ENCODE measurements at places on chromosomes 2 and 18.
A peak's percentile ranks its signal among the peaks of the same experiment; 100 is the strongest.

DNA sequence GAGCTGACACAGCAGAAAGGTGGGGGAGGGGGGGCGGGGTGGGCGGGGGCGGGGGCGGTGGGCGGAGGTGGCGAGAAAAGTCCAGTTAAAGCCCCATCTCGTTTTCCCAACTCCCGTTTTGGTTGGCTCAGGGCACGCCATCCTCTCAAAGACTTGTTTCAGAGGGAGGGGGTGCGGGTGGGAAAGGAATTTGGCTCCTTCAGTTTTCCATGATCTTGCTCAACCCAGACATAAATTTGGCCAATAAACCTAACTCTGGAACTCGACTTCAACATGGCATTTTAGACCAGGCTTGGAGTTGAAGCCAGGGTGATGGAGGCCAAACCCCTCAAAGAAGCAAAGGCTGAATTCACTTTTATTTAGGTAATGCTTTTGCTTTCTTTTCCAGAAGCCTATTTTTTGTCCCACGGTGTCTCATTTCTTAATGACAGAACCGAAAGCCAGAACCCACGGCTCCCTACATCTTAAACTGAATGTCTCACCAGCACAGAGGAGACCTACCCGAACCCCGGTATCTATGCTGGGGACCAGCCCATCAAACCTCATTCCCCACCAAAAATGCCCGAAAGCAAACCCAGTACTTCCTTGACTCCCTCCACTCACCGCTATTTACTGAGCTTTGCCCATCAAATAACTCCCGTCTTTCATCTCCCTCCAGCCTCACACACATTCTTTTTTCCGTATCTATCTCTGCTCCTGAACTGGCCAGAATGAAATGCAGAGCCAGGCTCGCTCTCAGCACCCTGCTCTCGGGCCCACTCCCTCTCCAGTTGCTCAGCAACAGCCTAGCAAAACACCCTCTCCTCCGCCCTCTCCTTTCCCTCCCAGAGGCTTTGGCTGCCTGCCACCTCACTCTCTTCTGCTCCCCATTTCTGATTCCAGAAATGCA lies 4.3 kb downstream of the IGFBP5 start:
- peak; percentile 76 for DNase-seq

- no peak for DNase-seq
Measured at GRCh38 chr2:3319745-3320566, 57.7 kb downstream of the EIPR1 start.

GRCh38 chr2:198749364-198749763 lies 708.4 kb downstream of the SATB2 start:
- DNase-seq = no peak

GRCh38 chr2:13141315-13141714 lies 424.6 kb downstream of the TRIB2 start:
- no peak for DNase-seq

DNA sequence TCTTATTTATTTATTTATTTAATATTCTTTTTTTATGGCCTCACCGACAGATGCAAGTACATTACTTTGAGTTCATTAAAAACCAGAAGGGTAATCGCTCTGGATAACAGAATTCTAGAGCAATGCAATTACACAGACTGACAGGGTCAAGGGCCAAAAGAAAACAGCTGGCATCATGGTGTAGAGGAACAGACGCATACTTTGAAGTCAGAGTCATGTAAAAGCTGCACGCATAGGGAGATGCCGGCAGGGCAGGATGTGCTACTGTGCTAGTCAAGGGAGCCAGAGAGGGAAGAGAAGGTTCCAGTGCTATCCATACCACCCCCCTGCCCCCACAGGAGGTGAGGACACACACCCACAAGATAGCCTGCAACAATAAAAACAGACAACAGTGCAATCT lies 115.2 kb upstream of the TFCP2L1 start:
- DNase-seq = no peak

DNA sequence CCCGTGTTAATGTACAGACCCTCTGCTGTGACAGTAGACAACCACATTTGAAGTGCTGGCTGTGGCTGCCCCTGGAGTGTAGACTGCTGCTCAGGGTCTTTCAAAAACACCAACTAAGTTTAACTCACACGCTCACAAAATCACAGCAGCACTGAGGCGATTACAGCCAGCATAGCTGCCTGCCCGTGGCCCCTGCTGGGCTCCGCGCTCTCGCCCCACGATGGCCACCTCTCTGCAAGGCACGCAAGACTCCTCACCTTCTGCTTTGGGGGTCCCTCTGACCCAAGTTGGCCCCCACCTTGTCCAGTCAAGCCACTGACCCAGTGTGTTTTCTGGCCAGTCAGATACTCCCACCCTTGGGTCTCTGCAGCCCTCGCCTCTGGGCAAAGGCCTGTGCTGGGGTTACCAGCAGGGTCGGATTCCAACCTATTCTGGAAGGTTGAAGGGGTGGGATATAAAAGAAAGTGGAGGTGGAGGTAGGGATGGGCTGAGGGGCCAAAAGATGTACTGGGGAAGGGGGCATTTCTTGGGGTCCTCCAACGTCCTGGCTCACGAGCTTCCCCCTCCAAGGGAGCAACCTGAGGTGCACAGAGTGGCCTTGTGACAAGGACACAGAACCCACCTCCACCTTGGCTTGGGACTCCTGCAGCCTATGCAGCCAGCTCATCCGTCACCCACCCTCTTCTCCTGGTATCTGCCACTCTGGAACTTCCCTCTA lies 2.9 kb upstream of the B3GNT7 start:
- DNase-seq = no peak

- DNase-seq = no peak
Measured at GRCh38 chr2:202965810-202966460, 48.7 kb upstream of the NBEAL1 start.

DNA sequence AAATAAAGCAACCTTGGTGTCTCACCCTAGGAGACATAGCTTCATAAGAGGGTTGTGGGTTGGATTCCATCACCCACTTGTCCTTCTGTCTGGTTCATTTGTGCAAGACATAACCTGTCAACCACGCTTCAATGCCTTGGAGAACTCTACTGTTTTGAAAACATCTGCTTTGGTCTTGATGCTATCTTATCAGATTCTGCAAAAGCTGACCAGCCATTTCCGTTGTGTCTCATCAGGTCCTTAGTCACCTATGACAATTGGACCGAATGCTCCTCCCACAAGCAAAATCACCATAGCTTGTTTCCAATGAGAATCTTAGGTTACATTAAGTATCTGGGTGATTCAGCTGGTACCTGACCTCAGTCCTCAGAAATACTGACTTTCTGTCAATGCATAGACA lies 35.4 kb downstream of the STAT4 start:
- DNase-seq = no peak

- no peak for DNase-seq
Measured at GRCh38 chr2:233079953-233080835, 20.1 kb downstream of the INPP5D start.

DNA sequence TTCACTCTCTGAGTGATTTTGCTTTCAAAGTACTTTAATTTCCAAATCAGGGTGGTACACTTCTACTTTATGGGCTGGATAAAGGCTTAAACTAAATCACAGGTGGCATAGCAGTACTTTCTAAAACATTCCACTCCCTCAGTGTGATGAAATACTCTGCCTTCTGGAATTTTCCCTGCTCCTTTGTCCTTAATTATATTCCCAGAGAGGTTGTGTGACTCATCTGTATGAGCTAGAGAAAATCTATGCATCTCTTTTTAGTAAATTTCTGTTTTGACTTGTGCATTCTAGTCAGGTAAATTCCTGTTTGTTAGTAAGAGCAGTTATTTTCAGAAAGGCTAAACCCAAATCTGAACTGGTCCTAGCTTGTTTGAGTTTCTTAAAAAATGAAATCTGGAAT lies 29.0 kb upstream of the PLA2R1 start:
- DNase-seq = no peak
